ENCODE measurements at places on chromosomes 7 and 10.

GRCh38 chr7:116527521-116527920, 2.7 kb downstream of the CAV1 start:
- no peak for DNase-seq

GRCh38 chr7:139915268-139915863, 86.3 kb downstream of the TBXAS1 start:
- no peak for DNase-seq

DNA sequence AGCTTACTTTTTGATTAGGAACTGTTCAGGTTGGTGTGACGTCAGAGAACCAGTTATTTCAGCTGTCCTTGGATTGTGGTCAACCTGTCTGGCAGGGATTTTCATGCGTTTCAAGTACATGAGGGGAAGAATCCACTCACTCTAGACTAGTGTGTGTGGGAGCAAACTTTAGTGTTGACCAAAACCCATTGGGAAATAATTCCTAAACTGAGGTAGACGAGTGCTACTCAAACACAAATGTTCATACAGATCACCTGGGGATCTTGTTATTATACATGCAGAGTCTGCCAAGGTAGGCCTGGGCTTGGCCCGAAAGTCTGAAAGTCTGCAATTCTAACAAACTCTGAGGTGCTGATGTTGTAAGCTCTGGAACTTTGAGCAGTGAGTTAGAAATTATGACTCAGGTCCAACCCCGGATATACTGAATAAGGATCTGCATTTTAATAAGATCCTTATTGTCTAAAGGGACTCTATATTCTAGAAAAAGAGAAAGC, 111.1 kb upstream of the CREB5 start:
- DNase-seq = no peak

DNA sequence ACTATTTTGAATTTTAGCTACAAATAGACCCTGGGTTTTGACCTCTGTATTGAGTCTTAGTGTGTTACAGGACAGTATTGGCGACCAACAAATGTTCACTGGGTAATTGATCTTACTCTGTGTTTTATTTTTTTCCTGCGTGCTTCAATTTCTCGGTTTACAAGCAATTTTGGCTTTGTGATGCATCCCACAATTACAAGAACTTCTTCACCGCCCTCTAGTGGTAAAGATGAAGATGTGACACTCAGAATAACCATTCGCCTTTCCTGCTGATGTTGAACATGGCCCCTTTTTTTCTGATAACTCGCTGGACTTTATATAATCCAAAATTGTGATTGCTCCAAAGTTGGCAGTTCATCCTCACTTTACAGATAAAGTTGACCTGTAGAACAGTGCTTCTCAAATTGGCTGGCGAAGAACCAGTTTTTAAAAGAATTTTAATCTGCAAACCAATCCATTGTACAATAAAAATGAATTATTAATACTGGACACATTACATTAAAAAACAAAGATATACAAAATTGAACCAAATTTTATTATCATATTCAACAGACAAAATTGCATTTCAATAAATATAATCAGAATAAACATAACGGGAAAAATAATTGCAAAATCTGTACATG, 20.2 kb upstream of the SMC3 start:
- no peak for DNase-seq

- no peak for DNase-seq
Measured at GRCh38 chr10:45308707-45309106, 6.7 kb downstream of the OR13A1 start.

- no peak for DNase-seq
Measured at GRCh38 chr7:122304319-122304975, at the start of gene FEZF1. Gene FEZF1 (minus strand): TSS chr7:122304750. CDS start chr7:122304437, 313 bp downstream.

- DNase-seq = no peak
Measured at GRCh38 chr7:34320412-34320811, 337.6 kb upstream of the NPSR1 start.

- no peak for DNase-seq
Measured at GRCh38 chr7:157558875-157559595, 222.2 kb downstream of the DNAJB6 start.

- no peak for DNase-seq
Measured at GRCh38 chr7:74655324-74655723, 2.2 kb upstream of the GTF2I start.

- no peak for DNase-seq
Measured at GRCh38 chr7:23471106-23471859, 992 bp upstream of the IGF2BP3 start.

GRCh38 chr10:17883621-17884020, 68.1 kb upstream of the SLC39A12 start:
- DNase-seq = no peak

GRCh38 chr10:44292390-44293002, 92.4 kb downstream of the CXCL12 start:
- DNase-seq = no peak

GRCh38 chr10:81306971-81307782, 567.8 kb upstream of the NRG3 start:
- DNase-seq = no peak

GRCh38 chr10:4270116-4270515, 485.1 kb upstream of the KLF6 start:
- no peak for DNase-seq

DNA sequence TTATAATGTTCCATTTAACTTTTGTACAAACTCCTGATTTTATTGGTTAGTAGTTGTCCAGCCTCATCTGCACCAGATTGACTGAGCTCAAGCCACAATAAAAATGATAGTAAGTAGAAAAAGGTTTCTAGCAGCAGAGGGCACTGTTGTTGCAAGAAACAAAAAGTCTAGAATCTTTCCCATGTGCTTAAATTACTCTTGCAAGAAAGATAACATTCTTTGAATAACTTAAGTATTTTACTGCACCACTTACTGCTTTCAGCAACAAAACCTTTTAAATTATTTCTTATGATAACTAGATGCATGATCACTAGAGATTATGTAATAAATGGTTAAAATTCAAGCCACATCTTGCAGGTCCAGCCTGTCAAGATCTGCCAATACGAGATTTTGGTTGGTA, 27.0 kb downstream of the LMOD2 start:
- DNase-seq = no peak

- DNase-seq = no peak
Measured at GRCh38 chr7:102427019-102427405, 6.4 kb upstream of the ORAI2 start.

DNA sequence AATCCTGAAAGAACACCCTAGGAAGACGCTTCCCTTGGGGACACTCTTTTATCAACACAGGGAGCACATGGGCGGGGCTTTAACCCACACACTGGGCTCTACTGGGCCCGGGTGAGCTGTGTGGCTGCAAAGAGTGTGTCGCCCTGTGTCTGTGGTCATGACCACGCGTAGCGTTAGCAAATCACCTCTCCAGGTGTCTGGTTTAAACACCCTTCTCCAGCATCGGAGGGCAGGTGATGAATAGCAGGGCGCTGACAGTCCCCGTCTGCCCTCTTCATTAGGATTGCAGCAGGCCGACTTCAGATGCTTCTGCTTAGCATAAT, 127.7 kb downstream of the ADARB2 start:
- DNase-seq = no peak

GRCh38 chr10:119495021-119495505, 47.5 kb downstream of the RGS10 start:
- DNase-seq = no peak

- no peak for DNase-seq
Measured at GRCh38 chr10:120453886-120454285, 3.1 kb upstream of the PLPP4 start.

All from thoracic aorta (tissue), 2 donors.